ENCODE measurements at places on chromosomes 1 and 21.

DNA sequence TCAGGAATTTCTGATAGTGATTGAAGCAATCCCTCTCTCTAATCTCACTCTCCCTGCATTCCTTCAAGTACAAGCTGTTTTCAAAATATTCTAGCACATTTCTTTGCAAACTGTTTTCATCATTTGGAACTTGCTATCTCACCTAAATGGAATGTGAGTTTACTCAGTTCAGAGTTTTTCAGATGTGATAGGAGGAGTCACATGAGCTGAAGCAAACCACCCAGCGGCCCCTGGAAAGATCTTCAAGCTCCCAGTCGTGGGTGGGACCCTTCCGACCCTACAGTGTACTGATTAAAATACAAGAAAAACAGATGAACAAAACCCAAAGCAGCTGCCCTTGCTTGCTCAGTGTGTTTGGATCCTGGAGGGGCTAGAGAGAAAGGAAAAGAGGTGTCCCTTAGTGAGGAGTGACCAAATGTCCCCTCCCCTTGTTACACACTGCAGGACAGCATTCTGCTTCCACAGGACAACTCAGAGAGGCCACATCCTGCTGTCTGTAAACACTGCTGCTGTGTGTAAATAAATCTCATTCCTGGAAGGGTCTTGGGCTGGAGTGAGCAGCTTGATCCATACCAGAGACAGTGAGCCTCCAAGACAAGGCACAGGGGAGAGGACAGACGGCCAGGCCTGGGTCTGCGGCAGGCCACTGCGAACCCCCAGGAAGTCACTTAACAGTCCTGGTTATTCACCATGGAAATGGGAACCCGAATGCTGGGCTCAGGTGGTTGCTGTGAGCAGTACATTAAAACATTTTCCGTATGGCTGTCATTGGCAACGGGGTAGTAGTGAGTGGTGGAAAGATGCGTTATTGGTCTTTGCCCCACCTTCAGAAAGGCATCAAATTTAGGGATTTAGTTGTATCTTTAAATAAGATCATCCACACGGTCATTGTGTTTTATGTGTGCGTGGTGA is 229.2 kb downstream of the RHOU start:
- no peak overlapping the region for H3K4me3 ChIP-seq
- H3K27me3 ChIP-seq, result 0 out of 2 replicates have a peak, but pooled peaks cover 4% of the 10 kb centered on the region
- no peaks in the 10 kb centered on the region for H3K36me3 ChIP-seq
- no peak overlapping the region for H3K27ac ChIP-seq

- H3K27ac ChIP-seq, result no peak overlapping the region
- no peaks in the 10 kb centered on the region for H3K27me3 ChIP-seq
- H3K36me3 ChIP-seq, result no peaks in the 10 kb centered on the region
- H3K4me3 ChIP-seq, result no peak overlapping the region
- DNase-seq, result no peak
These were observed 55.5 kb downstream of the TGFBR3 start for GRCh38 chr1:91830242-91831131.

GRCh38 chr1:98019747-98020146 is 98.9 kb upstream of the DPYD start:
- no peak for DNase-seq
- H3K4me3 ChIP-seq, result no peak overlapping the region
- no peaks in the 10 kb centered on the region for H3K36me3 ChIP-seq
- H3K27me3 ChIP-seq, result no peaks in the 10 kb centered on the region
- H3K27ac ChIP-seq, result no peak overlapping the region

DNA sequence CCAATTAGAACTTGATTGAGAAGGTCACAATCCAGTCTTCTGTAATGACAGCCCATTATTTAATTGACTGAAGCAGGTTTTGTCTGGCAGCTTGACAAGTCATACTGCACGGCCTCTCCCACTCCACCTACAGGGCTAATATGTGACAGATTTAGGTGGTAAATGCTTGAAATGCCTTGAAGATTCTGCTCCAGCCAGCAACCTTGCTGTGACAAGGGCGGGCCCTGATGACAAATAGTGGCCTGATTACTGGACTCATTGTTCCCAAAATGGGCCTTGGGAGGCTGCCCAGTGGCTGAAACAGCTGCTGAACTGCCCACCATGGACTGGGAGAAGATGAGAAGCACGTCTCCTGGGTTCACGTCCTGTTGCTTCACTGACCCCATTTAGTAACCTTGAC is 30.0 kb upstream of the CRNN start:
- H3K4me1 ChIP-seq, result peaks cover 28% of the 10 kb centered on the region
- no peaks in the 10 kb centered on the region for H3K36me3 ChIP-seq
- H3K27me3 ChIP-seq, result peaks cover 4% of the 10 kb centered on the region
- no peak overlapping the region for H3K27ac ChIP-seq
- DNase-seq, result no peak
- H3K4me3 ChIP-seq, result no peak overlapping the region

All from MM.1S (cell line).